Urothelium cell line (cell line): ENCODE measurements at places on chromosomes 2 and 18.
A peak's percentile ranks its signal among the peaks of the same experiment; 100 is the strongest.

- peak; percentile 91 for DNase-seq
Observed at GRCh38 chr2:113876503-113877387, 13.1 kb upstream of the ACTR3 start.

GRCh38 chr2:240593703-240594451, 7.3 kb downstream of the CAPN10 start:
- DNase-seq: no peak

GRCh38 chr2:220279372-220279771, 651.9 kb downstream of the SLC4A3 start:
- peak; percentile 23 for DNase-seq

- DNase-seq: no peak
Observed at GRCh38 chr18:48352051-48352755, 57.0 kb downstream of the ZBTB7C start.

- peak; percentile 37 for DNase-seq
Observed at GRCh38 chr18:59056706-59057492, 82.8 kb upstream of the SEC11C start.

DNA sequence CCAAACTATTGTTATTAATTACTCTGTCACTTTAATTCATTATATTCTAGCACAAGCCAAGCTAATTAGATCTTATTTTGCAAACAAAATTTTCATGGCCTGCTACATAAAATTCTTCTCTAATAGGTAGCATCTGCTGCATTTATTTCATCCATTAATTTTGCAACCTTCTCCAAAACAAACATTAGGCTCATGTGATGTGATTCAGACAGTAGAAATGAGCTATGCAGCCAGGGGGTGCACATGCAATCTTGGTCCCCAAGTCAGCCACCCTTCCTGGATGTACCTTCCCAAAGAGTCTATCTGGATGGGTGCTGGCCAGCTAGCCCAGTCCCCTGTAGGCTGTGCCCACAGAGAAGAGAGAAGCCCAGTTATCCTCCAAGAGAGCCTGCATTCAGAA, 242.1 kb upstream of the OSR1 start:
- DNase-seq: no peak

- peak; percentile 4 for DNase-seq
Observed at GRCh38 chr18:60146220-60146960, 226.2 kb downstream of the MC4R start.

DNA sequence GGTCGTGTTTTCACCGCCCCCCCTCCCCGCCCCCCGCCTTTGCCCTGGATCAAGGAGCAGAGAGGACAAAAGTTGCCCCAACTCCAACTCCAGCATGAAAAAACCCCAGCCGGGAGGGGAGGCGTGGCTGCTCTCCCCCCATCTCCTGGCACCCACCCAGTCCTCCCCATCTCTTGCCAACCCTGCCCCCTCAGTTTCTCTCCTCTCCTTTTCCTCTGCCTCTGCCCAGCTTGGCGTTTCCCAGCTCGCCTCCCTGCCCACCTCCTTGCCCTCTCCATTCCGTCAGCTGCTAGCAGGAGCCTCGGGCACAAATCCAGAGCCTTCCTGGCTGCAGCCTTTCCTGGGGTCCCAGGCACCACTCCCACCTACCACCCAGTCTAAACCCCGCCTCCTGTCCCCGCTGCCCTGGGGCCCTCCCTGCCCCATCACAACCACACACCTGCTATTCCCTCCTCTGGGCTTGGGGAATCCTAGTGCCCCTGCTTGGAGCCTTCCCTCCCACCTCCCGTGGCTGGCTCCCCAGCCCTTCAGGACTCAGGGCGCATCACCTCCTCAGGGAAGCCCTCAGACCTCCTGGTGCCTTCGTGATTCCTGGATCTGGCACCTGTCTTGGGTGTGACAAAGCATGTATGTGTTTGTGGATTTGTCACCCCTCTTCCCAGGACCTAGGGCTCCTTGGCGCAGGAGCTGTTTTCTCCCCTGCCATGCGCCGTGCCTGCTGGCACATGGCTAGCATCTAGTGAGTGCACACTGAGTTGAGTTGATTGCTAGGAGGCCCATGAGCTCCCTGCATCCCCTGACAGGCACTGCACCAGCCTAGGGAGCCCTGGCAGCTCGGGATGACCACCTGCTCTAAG, 209.1 kb downstream of the TFCP2L1 start:
- no peak for DNase-seq

- no peak for DNase-seq
Observed at GRCh38 chr2:133511679-133512078, 56.6 kb downstream of the NCKAP5 start.

- DNase-seq: no peak
Observed at GRCh38 chr2:191180713-191181112, 29.9 kb upstream of the STAT4 start.

GRCh38 chr18:35463827-35464226, 33.9 kb downstream of the INO80C start:
- DNase-seq: no peak

- no peak for DNase-seq
Observed at GRCh38 chr2:55229221-55229620, 2.9 kb downstream of the CLHC1 start.

GRCh38 chr2:72864500-72864899, 22.7 kb upstream of the SPR start:
- DNase-seq: peak; percentile 76

GRCh38 chr2:198657512-198658121, 800.1 kb downstream of the SATB2 start:
- peak; percentile 9 for DNase-seq

DNA sequence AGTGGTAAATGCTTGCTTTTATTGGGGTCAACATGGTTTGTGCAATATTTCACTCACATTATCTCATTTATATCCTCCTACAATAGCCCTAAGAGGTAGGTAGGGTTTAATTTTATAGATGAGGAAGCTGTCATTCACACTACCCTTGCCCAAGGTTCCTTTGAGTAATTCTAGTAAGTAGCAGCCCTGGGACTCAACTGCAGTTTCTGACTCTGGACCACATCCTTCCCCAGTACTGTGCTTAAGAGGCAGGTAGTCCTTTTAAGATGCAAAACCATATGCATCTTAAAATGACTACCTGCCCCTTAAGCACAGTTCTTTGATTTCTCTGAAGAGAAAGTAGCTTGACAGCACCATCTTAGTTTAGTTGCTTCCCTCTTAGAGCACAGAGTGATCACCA, 15.7 kb upstream of the NT5C1B start:
- no peak for DNase-seq

GRCh38 chr2:182952741-182953450, 85.4 kb downstream of the NCKAP1 start:
- no peak for DNase-seq

DNA sequence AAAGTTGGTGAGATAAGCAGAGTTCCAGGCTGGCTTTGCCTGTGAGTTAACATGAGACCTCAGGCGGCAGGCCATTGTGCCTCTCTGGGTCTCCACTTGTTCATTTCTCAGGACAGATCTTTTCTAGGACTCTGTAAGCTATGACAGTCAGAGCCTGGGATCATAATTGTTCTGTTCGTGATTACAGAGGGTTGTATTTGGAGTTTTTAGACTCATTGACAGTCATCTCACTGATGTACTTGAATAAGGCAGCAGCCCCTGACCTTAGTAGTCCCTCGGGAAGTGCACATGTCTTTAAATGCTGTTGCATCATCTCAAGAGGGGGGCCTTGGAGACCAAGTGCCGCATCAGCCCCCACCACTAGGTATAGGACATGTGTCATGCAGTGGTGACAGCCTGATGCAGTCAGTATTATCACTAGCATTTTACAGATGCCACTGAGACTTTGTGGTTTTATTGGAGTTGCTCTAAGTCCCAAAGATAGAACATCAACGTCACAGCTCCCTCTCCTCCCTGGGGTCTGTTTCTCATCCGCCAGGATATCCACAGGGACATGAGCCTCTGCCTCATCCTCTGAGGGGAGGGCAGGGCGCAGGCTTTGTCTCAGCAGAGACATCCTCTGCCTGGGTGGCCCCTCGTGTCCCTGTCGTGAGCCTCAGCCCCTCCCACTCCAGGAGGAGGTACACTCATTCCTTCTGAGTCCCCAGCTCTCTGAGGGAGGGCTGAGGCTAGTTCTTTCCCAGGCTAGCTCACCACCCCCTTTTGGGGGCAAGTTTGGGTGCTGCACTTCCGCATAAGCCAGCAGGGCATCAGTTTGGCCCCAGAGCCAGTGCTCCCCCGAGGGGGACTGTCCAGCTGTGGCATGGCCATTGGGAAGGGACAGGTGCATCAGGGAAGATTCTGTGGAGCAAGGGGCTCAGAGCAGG, 14.1 kb downstream of the GLI2 start:
- DNase-seq: no peak

- DNase-seq: peak; percentile 81
Observed at GRCh38 chr2:44291281-44292248, 16.3 kb downstream of the SLC3A1 start.

DNA sequence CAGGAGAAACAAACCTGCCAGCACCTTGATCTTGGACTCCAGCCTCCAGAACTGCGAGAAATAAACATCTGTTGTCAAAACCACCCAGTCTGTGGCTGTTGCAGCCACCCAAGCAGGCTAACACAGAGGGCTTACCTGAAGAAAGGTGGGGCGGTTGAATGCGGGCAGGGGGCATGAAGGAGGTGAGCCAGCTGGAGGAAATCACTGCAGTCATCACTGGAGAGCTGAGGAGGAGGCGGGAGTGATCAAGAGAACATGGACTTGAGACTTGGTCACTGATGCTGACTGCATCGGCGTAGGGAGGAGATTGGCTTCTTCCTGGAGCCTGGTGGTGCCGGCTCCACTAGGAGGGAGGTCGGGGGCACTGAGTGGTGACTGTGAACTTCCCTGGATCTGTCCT, 14.6 kb upstream of the ARMC9 start:
- no peak for DNase-seq

GRCh38 chr2:80499095-80499494, 194.5 kb upstream of the LRRTM1 start:
- no peak for DNase-seq

GRCh38 chr18:7048081-7048480, 69.5 kb downstream of the LAMA1 start:
- no peak for DNase-seq

DNA sequence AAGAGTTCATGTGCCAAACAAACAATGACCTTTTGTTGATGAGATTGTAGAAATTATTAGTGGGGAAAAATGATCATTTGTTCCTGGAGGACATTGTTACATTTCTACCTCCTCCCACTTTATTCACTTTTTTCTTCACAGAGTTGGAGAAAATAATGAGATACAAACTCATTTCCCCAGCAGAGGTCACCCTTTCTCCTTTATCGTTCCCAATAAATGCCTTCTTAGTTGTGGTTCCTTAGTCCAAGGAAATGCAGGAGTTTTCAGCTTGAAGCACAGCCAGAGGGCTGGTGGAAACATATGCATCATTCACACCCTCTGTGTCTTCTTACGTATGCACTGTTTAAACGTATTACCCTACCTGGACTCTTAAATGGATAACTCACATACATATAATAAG, 108.8 kb downstream of the SLC4A3 start:
- DNase-seq: peak; percentile 46

- DNase-seq: no peak
Observed at GRCh38 chr2:227341553-227341952, 16.5 kb downstream of the MFF start.

DNA sequence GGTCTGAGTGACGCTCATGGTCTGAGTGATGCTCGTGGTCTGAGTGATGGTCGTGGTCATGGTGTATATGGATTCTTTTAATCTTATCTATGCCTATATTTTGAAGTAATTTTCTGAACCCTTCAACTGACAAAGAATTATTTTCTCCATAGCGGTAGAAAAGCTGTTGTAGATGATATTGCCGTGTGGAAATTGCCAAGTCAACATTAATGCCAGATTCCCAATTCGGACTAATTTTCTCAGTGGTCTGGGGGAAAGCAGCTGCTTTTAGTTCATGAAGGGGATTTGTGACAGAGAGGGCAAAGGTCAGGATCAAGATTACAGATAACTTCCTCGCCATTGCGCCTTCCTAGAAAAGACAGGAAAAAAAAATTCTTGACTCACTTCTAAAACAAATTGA, 2.5 kb downstream of the SLC39A6 start:
- DNase-seq: no peak

DNA sequence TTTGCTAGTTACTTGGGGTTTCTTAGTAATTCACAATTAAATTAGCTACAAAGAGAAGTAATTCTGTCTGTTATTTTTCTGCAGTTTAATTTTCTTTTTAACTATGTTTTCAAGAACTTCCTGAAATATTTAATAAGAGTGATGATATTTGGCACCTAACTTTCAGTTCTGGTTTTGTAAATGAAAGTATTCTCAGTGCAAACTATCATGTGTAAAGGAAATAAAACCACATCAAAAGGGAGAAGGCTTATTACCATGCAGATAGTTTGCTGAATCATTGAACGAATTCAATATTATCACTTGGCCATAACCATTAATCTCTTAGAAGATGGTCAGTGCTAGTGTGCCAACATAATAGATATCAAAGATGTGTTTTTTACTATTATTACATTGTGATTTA, 29.2 kb downstream of the DYTN start:
- no peak for DNase-seq

DNA sequence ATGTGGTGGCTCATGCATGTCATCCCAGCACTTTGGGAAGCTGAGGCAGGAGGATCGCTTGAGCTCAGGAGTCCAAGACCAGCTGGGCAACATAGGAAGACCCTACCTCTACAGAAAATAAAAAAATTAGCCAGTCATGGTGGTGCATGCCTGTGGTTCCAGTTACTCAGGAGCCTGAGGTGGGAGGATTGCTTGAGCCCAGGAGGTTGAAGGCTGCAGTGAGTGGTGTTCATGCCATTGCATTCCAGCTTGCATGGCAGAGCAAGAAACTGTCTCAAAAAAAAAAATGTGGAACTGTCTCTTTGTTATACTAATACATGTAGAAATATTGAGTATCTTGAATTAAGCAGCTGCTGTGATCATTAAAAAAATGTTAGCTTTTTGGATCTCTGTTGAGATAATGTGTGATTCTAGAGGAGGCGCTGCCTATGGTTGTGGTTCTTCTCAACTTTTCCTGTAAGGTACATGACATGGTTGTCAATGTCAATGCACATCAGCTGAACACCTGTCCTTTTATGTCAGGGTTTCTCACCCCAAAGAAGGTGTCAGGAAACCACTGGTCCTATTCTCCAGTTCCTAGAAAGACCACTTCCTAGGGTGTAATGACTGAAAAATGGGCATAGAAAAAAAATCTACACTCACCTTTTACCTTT, 34.7 kb upstream of the IL1RL1 start:
- no peak for DNase-seq

DNA sequence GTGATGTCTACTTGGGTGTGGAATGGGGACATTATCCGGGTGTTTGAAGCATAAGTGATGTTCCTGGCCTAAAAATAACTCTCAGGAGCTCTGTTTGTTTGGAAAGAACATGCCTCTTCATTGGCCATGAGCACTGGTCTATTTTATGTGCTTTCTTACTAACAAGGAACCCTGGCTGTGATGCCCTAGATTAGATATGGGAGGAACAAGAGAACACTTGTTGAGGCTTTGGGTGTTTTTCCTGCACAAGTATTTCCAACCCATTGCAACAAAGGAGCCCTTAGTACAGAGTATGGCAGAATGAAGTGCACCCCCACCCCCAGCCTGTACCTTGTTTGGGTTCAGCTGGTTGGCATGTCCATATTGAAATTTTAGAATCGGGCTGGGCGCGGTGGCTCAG, 95.9 kb downstream of the SLC4A3 start:
- no peak for DNase-seq
